ENCODE measurements at places on chromosomes 3 and 15.

DNA sequence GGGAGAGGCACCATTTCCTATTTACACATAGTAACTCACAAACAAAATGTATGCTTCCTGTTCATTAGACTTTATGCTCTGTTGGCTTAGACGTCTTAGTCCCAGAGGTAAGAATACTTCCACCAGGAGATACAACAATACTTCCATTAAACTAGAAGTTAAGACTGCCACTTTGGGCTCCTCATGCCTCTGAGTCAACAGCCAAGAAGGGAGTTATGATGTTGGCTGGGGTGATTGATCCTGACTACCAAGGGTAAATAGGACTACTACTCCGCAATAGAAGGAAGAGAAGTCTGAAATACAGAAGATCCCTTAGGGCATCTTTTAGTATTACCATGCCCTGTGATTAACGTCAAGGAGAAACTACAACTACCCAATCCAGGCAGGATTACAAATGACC is 43.5 kb upstream of the ABI3BP start:
- DNase-seq, result no peak

DNA sequence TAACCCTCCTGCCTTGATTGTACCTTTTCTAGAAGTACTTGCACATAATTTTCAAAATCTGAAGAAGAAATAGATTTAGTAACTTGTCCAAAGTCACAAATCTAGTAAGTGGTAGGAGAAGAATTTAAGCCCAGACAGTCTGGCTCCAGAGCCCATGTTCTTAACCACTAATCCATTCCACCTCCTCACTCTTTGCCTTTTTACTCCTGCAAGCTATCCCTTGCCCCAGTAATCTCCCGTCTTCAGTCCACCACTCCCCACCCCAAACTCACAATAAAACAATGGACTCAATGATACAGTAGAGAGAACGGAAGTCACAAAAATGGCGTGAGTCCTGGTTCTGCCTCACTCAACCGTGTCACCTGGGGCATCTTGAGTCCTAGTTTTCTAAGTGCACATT is 48.7 kb downstream of the SETMAR start:
- no peak for DNase-seq

GRCh38 chr15:93428807-93429351 is 339.9 kb upstream of the RGMA start:
- no peak for DNase-seq

DNA sequence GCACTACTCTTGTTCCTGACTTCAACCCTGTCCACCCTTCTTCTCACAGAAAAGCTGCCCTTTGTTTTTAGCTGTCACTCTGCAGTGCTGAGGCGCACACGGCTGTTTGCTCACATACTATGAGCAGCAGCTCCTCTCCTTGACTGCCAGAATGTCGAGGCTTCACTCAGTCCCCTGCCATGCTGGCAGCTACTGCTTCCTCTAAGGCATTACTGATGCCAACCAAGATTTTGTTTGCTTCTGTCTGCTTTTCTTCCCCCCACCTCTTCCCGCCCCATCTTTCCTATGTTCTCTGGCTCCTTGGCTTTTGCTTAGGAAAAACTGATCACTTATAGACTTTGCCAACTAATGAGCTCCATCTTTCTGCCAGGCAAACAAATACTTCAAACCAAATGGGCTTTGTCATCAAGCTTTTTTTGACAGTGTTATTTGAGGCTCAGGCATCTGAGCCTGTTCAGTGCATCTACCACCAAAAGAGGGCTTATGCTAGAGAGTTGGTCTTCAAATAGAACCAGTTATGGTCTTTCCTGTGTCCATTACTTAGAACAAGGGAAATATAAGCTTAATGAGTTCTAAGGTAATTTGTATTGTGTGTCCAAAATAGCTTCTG is 81.0 kb downstream of the FBXL2 start:
- no peak for DNase-seq

- DNase-seq, result peak; percentile 67
Measured at GRCh38 chr3:170128259-170128976, 53.1 kb downstream of the PHC3 start.

DNA sequence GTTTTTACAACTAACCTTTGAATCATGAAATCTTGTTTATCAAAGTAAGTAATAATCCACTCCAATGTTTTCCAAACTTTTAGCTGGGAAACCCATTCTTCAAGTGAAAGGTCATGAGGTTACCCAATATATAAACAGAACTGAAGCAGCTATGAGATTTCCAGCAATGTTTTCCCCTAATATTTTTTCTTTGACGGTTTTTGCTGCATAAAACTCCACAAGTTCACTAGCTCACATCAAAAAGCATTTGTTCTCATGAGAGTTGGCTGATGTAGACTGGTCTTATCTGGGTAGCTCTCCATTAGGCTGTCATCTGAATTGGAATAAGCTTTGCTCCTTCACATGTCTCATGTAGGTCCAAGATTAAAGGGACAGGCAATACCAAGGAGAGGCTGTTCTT is 241.2 kb upstream of the LRRC3B start:
- DNase-seq, result no peak

DNA sequence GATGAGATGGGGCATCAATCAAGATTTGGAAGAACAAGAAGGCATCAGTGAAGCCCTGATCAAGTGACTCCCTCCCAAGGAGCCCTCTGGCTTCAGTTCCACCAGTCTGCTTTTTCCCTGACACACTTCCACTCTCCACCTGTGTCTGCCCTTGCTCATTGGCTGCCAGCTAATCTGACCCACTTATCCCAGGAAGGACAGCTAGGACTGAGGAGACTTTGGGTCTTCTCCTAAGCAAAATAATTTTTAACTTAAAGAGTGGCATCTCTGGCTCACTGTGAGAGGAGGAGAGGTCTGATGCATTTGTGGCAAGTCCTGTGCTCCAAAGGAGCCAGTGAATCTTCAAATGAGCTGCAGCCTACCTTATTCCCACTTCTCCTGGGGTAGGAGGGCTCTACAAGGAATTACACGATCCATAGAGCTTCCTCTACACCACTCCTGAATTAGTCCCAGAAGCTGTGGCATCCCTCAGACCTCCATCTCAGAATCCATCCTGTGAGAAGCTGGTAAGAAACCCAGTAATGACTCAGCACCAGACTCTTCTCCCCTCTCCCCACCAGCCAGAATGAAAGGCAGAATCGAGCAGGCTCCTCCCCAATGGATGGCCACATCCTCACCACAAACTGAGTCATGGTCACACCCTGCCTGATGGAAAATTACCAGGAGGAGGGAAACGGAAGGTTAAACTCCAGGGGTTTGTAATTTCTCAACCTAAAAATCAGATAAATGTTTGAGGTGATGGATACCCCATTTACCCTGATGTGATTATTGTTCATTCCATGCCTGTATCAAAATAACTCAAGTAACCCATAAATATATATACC is 6.3 kb upstream of the PKM start:
- peak; percentile 36 for DNase-seq

DNA sequence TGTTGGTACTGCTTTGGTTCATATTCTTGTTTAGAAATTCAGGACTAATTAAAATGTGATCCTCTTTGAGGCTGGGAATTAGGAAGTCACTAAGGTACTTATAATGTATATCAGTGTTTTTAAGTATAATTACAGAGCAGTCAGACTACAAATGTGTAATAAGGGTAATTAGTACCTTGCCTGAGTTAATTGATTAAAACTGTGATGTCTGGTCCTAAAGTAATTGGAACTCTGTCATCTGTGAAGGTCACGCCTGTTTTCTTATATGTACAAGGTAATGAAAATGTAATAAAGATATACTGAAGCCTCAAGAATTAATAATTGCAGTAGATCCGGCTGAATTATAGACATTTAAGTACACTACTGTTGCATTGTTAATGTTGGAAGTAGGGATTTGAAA is 32.8 kb downstream of the RIOX2 start:
- DNase-seq, result no peak

GRCh38 chr3:184361932-184362667 is 590 bp downstream of the POLR2H start:
- peak; percentile 61 for DNase-seq

- DNase-seq, result no peak
Measured at GRCh38 chr3:175940881-175941280, 1081.7 kb downstream of the NAALADL2 start.

DNA sequence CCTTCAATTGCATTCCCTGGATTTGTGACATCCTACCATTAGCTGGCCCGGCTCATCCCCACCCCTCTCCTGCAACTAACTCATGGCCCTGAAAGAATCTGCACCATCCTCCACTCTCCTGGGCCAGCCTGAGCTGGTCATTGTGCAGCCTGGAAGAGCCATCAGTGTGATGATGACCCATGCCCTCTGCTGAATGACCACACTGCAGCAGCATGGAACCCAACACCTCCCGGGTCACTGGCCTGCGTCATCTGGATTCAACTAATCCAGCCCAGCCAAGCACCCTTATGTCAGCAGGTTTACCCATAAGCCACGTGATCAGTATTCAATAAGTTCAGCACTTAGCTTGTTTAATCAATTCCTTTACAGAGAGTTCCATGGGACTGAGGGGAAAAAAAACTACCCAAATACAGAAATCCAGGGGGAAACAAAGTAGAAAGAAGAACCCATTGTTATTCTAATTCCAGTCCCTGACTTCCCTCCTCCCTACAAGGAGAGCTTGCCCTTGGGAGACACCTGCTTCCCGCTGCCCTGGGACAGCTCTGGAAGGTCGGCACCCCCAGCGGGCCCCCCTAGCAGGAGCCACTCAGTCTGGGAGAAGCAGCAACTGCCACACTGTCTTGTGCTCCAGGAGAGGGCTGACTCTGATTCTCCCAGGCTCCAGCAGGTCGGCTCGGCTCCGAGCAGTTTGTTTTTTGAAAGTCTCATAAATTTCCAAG is 309.1 kb upstream of the TLE3 start:
- DNase-seq, result no peak

DNA sequence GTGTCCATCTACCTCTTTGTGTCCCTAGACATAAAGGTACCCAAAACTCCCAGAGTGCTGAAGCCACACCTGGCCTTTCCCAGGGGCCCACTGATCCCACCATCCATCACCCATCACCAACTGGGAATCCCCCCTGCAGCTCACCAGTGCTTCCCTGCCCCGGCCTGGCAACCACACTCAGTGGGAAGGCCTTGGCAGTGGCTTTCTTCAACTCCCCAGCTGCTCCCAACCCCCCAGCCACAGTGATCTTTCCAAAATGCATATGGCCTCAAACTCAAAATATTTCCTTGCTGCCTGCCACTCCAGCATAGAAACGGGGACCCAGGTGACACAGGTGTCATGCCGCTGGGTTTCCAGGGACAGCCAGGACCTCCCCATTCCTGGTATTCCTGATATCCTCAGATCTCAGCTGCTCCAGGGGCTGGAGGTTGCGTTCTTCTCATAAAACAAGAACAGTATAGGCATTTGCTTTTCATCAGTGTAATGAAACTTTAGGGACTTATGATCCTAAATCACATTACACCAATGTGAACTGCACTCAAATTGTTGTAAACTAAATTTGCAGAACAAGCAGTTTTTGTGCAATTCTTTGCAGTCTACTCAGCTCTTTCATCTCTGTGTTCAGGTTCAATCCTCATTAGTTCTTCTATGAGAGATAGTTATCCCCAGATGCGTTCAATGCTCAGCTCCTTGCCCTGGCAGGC is 1.3 kb downstream of the OCA2 start:
- no peak for DNase-seq

DNA sequence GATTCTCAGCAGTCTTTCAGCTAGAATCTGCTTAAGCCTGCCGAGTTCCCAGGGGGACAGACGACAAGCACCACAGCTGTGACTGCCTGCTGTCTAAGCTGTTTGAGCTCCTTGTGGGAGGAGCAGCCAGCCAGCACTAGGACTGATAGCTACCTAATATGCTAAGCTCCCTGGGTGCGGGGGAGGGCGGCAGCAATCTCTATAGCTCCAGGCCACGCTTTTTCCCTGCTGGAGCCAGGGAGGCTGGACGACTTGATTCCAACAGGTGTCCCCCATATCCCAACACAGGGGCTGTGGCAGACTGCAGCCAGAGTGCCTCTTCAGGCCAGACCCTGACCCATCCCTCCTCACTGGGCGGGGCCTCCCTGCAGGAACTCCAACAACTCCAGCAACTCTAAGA is 134.1 kb upstream of the ARPP21 start:
- no peak for DNase-seq

DNA sequence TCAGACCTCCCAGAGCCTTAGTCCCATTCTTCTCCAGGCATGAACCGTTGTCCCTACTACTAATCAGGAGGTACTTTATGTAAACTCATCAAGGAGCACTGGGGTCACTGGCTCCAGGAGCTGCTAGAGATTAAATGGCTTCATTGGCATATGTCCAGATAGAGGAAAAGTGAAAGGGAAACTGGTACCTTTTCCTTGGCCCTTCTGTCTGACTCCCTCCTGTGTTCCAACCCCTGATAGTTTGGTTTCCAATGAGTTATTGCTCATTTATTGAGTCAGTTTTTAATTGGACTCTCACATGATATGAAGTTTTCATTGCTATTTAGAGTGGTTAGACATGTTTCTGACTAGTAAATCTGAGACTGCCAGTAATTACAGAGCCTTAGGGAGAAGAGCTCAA is 130.5 kb upstream of the BFSP2 start:
- no peak for DNase-seq

DNA sequence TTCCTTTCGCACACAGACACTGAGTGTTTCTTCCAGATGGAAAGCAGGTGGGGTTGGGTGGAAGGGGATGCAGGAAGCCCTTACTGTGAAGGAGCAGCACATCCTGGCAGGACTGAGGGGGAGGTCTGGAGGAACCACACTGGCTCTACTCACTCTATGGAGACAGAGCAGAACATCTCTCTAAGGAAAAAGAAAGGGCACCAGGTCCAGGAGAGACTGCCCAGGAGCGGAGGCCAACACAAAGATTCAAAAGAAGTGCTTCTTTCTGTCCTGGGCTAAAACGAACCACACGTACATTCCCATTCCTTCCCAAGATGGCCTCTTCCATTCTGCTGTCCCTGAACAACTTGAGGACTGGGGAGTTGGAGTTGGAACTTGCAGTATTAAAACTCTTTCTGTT is 13.8 kb upstream of the VIPR1 start:
- DNase-seq, result no peak

GRCh38 chr15:33226559-33227181 is 32.2 kb upstream of the FMN1 start:
- DNase-seq, result peak; percentile 9

GRCh38 chr3:190491533-190492054 is 22.3 kb upstream of the IL1RAP start:
- no peak for DNase-seq

GRCh38 chr3:197880491-197881269 is 69.3 kb upstream of the RPL35A start:
- no peak for DNase-seq

DNA sequence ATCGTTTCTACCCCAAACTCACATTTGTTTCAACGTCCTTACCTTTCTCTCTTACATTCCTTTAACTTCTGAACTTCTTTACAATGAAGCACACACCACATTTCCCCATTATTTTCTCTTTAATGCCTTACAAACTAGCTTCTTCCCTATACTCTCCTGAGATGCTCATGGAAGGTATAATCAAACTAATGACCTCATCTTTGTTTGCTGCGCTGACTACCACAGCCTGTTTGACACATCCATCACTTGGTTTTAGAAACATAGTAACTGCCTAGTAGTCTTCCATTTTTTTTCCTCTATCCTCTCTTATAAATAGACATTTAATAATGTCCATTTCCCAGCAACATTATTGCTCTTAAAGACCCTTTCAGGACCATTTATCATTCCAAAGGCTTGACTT is 230.5 kb upstream of the LRTM1 start:
- no peak for DNase-seq

- DNase-seq, result no peak
Measured at GRCh38 chr3:31285833-31286486, 246.8 kb upstream of the STT3B start.

- DNase-seq, result no peak
Measured at GRCh38 chr15:77033729-77034671, 36.9 kb downstream of the TSPAN3 start.
